Activated T-cell treated with anti-CD3 and anti-CD28 coated beads for 1 hour (primary cell): ENCODE measurements at places on chromosomes 13 and 19.

DNA sequence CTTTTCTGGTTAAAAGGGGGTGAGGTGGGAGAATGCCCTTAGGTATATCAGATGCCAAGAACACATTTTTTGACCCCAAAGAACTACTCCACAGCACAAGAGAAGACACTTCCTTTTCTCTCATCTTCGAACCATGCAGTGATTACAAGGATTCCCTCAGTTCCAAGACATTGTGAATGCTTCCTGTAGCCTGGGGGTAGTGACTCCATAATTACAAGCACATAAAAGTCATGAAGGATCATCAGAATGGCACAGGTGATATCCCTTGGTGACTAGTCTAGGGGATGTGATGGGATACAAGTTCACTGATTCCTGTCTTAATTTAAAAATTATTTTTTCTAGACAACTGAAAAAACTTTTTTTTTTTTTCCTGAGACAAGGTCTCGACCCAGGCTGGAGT lies 78.0 kb downstream of the ZC3H13 start:
- DNase-seq: no peak

- DNase-seq: no peak
Observed at GRCh38 chr13:38417727-38418126, 68.1 kb downstream of the UFM1 start.

GRCh38 chr19:15727724-15728123 lies at the start of gene OR10H2:
OR10H2 (plus strand) TSS chr19:15728024; CDS start chr19:15728044, 20 bp downstream.
- DNase-seq: no peak

DNA sequence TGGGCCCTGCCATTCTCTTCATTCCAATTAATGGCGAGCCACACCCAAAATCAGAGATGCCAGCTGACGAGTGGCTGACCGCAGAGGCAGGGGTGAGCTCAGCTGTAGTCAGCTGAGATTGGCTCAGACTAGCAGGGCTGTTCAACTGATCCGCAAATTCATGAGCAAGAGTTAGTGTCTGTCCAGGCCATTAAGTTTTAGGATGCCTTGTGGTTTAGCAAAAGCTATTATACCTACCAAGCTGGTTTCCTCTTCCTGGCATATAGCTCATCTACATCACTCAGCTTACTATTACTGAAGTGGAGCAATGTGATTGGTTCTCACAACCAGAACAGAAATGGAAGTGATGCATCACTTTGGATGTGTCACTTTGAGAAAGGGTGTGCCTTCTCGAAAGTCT lies 148.7 kb downstream of the NALCN start:
- no peak for DNase-seq

DNA sequence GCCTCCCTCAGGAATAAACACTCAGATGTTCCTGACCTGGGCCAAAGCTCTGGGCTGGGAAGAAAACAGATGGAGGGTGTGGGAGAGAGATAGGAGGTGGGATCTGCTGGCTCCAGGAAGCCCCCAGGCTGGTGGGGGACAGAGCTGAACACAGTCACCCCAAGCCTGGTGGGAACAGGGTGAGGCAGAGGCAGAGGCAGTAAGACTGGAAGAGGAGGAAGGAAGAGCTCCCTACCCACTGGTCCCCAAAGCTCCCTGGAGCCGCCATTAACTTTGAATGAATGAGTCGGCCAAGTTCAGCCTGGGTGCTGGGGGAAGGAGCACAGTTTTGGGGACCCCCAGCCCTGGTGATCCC lies 801 bp upstream of the KCNN1 start:
- no peak for DNase-seq

- no peak for DNase-seq
Observed at GRCh38 chr19:34649886-34650543, 26.9 kb downstream of the SCGB2B2 start.

DNA sequence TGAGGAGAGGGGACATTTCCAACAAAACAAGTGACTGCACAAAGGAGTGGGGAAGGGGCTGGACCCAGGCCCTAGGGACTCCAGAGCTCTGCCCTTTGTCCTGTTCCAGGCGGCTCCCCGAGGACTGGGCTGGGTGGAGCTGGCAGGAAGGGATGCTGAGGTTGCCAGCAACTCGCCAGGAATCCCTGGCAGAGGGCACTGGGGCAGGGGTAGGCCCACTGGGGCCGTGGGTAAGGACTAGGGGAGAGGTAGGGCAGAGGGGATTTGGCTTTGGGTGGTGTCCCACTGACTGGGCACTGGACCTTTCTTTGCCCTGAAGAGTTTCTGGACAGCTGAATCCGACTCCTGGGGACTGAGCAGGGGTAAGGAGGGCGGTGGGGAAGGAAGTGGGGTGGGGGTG lies 7.9 kb downstream of the LIPE start:
- DNase-seq: no peak
